Activated CD4-positive, alpha-beta T cell treated with anti-CD3 and anti-CD28 coated beads for 36 hours (primary cell): ENCODE measurements at places on chromosomes 2 and 18. TPM values are rescaled to one million over a fixed set of nuclear protein-coding genes. Genes with fewer than 3 reads are reported as not detected.

DNA sequence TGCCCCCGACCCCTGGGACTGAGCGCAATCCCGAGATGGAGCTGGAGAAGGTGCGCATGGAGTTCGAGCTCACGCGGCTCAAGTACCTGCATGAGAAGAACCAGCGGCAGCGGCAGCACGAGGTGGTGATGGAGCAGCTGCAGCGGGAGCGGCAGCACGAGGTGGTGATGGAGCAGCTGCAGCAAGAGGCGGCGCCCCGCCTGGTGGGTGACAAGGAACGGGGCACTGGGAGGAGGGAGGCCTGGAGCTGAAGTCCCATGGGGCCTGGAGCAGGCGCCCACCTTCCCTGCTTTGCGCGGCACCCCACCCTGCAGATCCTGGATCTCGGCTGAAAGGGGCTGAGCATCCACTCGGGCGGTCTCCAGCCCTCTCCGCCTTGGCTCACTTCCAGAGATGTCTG, 1.2 kb downstream of the TMEM247 start:
- peaks cover 25% of the 10 kb centered on the region for H3K4me1 ChIP-seq
- no peaks in the 10 kb centered on the region for H3K36me3 ChIP-seq
- H3K4me3 ChIP-seq, result no peak overlapping the region
- no peak overlapping the region for H3K27ac ChIP-seq
- DNase-seq, result no peak
- peaks cover 3% of the 10 kb centered on the region for H3K27me3 ChIP-seq

DNA sequence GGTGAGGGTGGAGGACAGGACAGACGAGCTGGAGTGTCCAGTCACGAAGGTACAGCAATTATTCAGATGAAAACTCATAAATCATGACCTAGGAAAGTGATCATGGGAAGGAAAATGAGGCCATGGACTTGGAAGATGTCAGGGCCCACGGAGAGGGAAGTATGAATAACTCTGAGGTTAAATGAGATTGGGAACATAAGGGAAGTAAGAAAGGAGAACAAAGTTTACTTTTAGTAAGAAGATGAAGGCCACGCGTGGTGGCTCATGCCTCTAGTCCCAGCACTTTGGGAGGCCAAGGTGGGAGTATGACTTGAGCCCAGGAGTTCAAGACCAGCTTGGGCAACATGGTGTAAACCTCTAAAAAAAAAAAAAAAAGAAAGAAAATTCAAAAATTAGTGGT, 56.2 kb downstream of the AQP4 start:
- no peak for DNase-seq
- no peaks in the 10 kb centered on the region for H3K4me1 ChIP-seq
- H3K36me3 ChIP-seq, result no peaks in the 10 kb centered on the region
- H3K4me3 ChIP-seq, result no peak overlapping the region
- H3K27ac ChIP-seq, result no peak overlapping the region
- no peaks in the 10 kb centered on the region for H3K27me3 ChIP-seq

- H3K4me3 ChIP-seq, result no peak overlapping the region
- no peaks in the 10 kb centered on the region for H3K36me3 ChIP-seq
- no peak for DNase-seq
- H3K27me3 ChIP-seq, result no peaks in the 10 kb centered on the region
- no peaks in the 10 kb centered on the region for H3K4me1 ChIP-seq
- H3K27ac ChIP-seq, result no peak overlapping the region
Observed at GRCh38 chr18:26965206-26965605, 99.7 kb upstream of the AQP4 start.

DNA sequence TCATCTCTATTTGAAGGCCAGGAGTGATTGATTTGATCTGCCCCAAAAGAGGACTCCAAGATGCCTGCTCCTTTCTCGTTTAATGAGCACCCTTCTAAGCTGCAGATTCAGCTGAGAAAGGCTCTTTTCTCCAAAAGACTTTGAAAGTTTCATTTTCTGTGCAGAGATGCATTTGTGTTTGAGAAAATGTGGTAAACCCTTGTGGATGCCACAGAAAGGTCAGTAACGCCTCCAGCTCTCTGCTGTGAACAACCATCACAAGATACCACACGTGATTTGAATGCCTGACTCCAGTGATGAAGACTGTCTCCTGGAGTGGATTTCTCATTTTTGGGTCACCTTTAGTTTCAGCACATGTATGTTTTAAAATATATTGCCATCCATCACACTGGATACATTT, 35.0 kb upstream of the CCDC85A start:
- peaks cover 8% of the 10 kb centered on the region for H3K27me3 ChIP-seq
- no peaks in the 10 kb centered on the region for H3K4me1 ChIP-seq
- no peaks in the 10 kb centered on the region for H3K36me3 ChIP-seq
- DNase-seq, result no peak

- no peak overlapping the region for H3K27ac ChIP-seq
- H3K27me3 ChIP-seq, result no peaks in the 10 kb centered on the region
- DNase-seq, result no peak
- peaks cover 10% of the 10 kb centered on the region for H3K36me3 ChIP-seq
- no peak overlapping the region for H3K4me3 ChIP-seq
Observed at GRCh38 chr18:63198098-63198760, 121.3 kb downstream of the BCL2 start.

DNA sequence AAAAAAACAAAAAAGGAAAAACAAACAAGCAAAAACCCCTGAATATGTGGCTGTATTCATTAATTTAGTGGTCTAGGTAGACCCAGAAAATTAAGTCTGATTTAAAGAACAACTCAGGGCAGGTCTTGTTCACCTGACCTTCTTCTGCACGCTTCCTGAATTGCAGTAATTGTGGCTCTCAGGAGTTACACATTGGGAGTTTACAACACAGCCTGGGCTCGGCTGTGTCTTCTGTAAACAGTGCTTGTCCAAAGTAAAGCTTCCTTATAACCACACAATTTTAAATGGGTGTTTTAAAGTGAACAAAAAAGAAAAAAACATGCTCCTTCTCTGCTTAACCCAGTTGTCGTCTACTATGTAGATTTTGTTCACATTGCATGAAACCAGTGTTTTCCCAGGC, 8.3 kb upstream of the MTIF2 start:
- H3K36me3 ChIP-seq, result no peaks in the 10 kb centered on the region
- H3K4me3 ChIP-seq, result no peak overlapping the region
- H3K4me1 ChIP-seq, result peaks cover 5% of the 10 kb centered on the region
- no peak for DNase-seq

DNA sequence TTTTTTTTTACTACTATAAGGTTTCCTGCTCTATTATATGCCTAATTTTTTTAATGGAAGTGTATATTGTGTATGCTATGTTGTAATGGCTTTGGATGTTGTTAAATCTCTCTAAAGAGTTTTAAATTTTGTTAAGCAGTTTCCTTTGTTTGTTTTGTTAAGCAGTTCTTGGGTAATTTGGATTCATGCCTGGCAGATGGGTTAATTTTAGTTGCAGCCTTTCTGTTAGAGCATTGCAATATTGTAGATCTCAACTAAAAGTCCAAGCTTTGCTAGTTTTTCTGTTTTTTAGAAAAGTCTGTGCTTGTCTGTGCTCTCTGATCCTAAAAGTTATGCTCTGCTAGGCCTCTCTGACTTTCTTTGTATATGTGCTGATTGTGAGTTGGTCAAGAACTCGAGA, 1229.0 kb upstream of the NRXN1 start:
- H3K4me1 ChIP-seq, result no peaks in the 10 kb centered on the region
- no peaks in the 10 kb centered on the region for H3K27me3 ChIP-seq
- H3K27ac ChIP-seq, result no peak overlapping the region
- no peaks in the 10 kb centered on the region for H3K36me3 ChIP-seq
- DNase-seq, result no peak

GRCh38 chr18:52220062-52220591, 119.9 kb upstream of the DCC start:
- H3K4me1 ChIP-seq, result no peaks in the 10 kb centered on the region
- no peak for DNase-seq
- H3K27ac ChIP-seq, result no peak overlapping the region
- H3K4me3 ChIP-seq, result no peak overlapping the region
- H3K27me3 ChIP-seq, result no peaks in the 10 kb centered on the region

DNA sequence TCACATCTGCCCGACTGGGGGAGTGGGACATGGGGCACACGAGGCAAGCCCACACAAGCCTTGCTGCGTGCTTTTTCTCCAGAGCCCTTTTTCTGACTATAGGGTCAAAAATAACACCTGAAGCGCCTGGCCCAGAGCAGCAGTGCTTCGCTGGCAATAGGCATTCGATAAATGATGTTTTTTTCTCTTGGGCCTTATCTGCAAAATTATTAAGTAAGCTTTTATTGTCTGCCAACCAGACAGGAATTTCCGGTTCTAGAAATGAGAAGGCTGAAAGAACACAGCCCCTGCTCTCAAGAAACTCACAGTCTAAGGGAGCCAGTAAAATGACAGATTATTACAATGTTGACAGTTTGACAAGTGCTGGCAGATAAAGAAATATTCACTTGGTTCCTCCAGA, 2.7 kb upstream of the TMBIM1 start:
- peaks cover 29% of the 10 kb centered on the region for H3K4me1 ChIP-seq
- no peak for DNase-seq
- no peaks in the 10 kb centered on the region for H3K27me3 ChIP-seq
- H3K4me3 ChIP-seq, result no peak overlapping the region
- no peak overlapping the region for H3K27ac ChIP-seq
- H3K36me3 ChIP-seq, result peaks cover 2% of the 10 kb centered on the region

DNA sequence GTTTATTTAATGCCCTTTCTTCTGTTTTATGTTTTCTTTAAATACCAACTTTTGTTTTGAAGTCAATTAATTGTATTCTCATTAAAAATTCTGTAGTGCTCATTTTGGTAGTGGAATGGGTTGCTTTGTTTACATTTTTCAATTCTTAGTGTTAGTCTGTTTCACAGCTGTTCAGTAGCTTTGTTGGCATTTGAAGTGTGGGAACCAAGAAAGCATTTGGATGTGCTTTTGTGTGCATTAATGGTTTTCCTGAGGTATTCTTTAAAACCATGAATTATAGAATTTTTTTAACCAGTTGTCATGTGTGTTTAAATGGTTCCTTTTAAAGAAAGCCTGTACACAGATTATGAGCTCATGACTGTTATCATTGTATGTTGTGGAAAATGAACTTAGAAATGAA, 19.7 kb downstream of the MIB1 start:
- no peak overlapping the region for H3K4me3 ChIP-seq
- no peak overlapping the region for H3K27ac ChIP-seq
- no peaks in the 10 kb centered on the region for H3K27me3 ChIP-seq
- no peak for DNase-seq
- peaks cover 13% of the 10 kb centered on the region for H3K4me1 ChIP-seq

RETSAT gene
- total RNA-seq, result 18.1 TPM

CRACDL gene
- total RNA-seq, result 0.59 TPM

DNA sequence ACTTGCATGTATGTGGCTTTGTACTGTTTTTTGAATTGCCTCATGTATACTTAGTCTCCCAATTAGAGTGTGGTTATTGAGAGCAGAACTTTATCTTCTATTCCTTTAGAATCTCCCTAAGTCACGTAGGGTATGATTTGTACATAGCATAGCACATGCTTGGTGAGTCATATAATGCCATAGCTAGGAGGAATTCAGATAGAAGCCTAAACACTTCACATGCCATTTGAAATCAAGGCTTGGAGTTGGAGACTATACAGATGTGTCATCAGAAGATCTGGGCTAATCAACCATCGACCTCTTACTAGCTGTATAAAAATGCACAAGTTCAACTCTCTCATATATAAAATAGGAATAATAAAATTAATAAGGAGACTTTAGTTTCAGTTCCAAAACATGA, 222.6 kb upstream of the ST6GAL2 start:
- no peaks in the 10 kb centered on the region for H3K36me3 ChIP-seq
- no peaks in the 10 kb centered on the region for H3K4me1 ChIP-seq
- H3K4me3 ChIP-seq, result no peak overlapping the region
- no peaks in the 10 kb centered on the region for H3K27me3 ChIP-seq
- no peak for DNase-seq

DNA sequence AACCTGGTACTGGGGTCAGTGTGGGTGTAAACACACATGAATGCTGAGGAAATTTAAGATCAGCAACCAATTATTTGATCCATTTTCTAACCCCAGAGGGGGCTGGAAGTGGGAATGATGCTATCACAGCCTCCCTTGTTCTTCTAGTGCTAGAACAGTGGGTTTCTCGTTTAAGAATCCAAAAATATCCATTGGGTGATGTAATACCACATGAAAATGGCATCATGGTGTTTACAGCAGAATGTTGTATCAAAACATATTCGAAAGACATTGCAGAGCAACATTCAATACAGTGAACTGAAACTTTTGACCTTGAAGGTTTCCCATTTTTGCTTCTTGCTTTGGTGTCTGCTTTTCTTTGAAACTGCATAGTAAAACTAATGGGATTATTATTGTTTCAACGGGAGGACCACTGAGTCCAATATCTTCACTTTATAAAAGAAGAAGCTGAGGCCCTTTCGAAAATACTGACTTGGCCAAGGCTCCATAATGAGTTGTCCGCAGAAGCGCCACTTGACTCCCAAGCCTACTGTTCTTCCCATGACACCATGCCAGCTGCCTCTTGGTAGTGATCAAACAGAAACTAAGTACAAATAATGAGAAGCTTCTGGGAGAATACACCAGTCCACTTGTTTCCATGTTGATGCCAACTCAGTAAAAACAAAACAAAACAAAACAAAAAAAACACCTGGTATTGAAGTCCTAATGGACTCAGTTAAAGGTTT, 106.1 kb downstream of the COLEC12 start:
- no peak for DNase-seq
- H3K27ac ChIP-seq, result no peak overlapping the region
- H3K4me1 ChIP-seq, result no peaks in the 10 kb centered on the region
- H3K27me3 ChIP-seq, result peaks cover 5% of the 10 kb centered on the region

DNA sequence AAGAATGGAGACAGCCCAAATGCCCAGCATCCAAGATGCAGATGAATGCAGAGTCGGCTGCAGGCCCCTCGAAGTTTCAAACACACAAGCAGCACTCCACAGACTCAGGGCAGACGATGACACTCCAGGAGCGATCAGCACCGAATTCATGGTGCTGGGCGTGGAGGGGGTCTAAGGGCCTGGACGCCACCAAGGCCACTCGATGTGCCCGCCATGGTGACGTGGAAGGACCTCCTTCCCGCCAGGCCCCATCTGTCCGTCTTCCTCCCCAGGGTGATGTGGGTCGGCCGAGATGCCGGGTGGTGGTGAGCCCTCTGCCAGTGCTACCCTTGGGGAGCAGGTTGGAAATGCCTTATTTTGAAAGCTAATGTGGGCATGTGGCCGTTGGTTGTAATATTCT, 9.4 kb downstream of the KIF1A start:
- H3K4me3 ChIP-seq, result no peak overlapping the region
- H3K36me3 ChIP-seq, result no peaks in the 10 kb centered on the region
- H3K4me1 ChIP-seq, result no peaks in the 10 kb centered on the region

DNA sequence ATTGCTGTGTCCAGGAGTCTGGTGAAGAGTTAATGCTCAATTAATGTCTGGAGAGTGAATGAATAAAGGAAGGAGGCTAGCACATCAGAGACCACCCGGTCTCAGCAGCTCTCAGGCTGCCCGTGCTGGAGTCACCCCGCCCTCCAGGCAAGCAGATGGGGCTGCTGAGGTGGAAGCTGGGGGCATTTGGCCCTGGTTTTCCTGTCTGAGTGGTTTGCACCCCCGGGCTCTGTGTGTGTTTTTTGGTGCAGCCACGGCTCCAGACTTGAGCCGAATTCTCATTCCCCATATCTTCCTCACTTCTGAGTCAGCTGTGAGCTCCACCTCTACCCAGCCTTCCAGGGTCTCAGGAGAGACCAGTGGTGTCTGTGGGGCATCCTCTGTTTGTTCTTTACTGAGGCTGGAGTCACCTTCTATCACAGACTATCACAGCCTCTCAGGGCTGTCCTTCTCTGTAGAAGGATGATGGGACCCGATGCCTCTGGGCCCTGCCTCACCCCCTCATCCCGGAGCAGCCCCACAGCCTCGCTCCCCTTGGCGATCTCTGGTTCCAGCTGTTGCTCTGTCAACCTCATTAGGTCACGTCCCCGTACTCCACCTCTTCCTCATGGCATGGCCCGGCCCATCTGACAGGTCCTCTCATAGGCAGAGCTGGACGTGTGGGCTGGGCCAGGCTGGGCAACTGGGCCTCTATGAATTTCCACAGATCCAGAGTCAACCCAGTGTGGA, 60.8 kb downstream of the HS1BP3 start:
- H3K27ac ChIP-seq, result no peak overlapping the region
- H3K27me3 ChIP-seq, result no peaks in the 10 kb centered on the region
- no peaks in the 10 kb centered on the region for H3K36me3 ChIP-seq
- H3K4me3 ChIP-seq, result no peak overlapping the region
- no peak for DNase-seq
